ENCODE measurements at places on chromosomes 5 and 9. TPM values are rescaled to one million over a fixed set of nuclear protein-coding genes. Genes with fewer than 3 reads are reported as not detected.

Gene LURAP1L
- total RNA-seq: 1.7 TPM

Gene SPINK6
- total RNA-seq: not detected

Gene FCN2
- total RNA-seq: not detected

Gene ADGRV1
- not detected for total RNA-seq

Gene RC3H2
- total RNA-seq: 41.1 TPM

Gene FAM13B
- 30.0 TPM for total RNA-seq

DNA sequence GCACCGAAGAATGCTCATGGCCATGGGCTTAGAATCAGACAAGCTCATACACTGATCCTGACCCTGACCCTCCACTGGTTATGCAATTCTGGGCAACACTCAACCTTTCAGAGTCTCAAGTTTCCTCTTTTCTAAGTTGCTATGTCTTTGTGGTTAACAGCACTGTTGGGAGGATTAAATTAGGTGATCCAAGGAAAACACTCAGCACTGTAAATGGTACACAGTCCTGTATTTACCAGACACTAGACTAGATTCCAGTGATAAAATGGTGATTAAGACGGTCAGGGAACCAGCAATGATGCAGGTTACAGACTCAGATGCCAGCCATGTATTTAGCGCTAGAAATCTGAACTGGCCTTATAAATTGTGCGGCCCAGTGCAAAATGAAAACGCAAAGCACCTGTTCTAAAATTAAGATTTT, 8.1 kb downstream of the ARL15 start:
- no peaks in the 10 kb centered on the region for H3K36me3 ChIP-seq
- DNase-seq: no peak
- H3K4me1 ChIP-seq: peaks cover 15% of the 10 kb centered on the region
- H3K4me3 ChIP-seq: no peak overlapping the region
- H3K27ac ChIP-seq: no peak overlapping the region
- H3K27me3 ChIP-seq: peaks cover 3% of the 10 kb centered on the region

- H3K4me1 ChIP-seq: no peaks in the 10 kb centered on the region
- no peaks in the 10 kb centered on the region for H3K36me3 ChIP-seq
- DNase-seq: no peak
- H3K4me3 ChIP-seq: no peak overlapping the region
- no peaks in the 10 kb centered on the region for H3K27me3 ChIP-seq
Observed at GRCh38 chr5:155772009-155772662, 554.8 kb upstream of the SGCD start.

GRCh38 chr5:30405821-30406220, 787.7 kb upstream of the CDH6 start:
- no peak for DNase-seq
- H3K4me1 ChIP-seq: no peaks in the 10 kb centered on the region
- no peak overlapping the region for H3K4me3 ChIP-seq
- H3K27me3 ChIP-seq: no peaks in the 10 kb centered on the region
- no peak overlapping the region for H3K27ac ChIP-seq

DNA sequence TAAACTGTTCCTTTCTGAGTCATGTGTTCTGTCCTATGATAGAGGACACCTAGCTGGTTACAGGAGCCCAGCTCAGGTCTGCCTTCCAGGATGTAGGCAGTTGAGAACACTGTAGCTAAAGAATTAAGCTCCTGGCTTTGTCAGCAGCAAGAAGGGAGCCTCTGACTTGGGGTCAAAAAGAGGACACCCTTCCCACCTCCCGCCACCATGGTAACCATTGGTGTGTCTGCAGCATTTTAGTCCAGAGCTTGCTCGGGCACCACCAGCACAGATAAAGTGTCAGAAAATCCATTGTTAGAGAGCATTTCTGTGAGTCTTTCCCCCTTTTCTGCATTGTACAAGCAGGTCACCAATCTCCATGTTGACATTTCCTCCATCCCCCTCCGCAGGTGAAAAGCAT, 181.7 kb downstream of the DOCK8 start:
- no peaks in the 10 kb centered on the region for H3K27me3 ChIP-seq
- no peak overlapping the region for H3K27ac ChIP-seq
- no peaks in the 10 kb centered on the region for H3K36me3 ChIP-seq
- H3K4me1 ChIP-seq: no peaks in the 10 kb centered on the region
- no peak for DNase-seq
- H3K4me3 ChIP-seq: no peak overlapping the region

- 0 out of 2 replicates have a peak, but pooled peaks cover 5% of the 10 kb centered on the region for H3K36me3 ChIP-seq
- H3K4me1 ChIP-seq: peaks cover 76% of the 10 kb centered on the region
- no peaks in the 10 kb centered on the region for H3K27me3 ChIP-seq
- DNase-seq: peak; percentile 61
- H3K27ac ChIP-seq: peak overlapping the region; percentile 88
Observed at GRCh38 chr9:69971643-69972449, 71.8 kb upstream of the MAMDC2 start.

DNA sequence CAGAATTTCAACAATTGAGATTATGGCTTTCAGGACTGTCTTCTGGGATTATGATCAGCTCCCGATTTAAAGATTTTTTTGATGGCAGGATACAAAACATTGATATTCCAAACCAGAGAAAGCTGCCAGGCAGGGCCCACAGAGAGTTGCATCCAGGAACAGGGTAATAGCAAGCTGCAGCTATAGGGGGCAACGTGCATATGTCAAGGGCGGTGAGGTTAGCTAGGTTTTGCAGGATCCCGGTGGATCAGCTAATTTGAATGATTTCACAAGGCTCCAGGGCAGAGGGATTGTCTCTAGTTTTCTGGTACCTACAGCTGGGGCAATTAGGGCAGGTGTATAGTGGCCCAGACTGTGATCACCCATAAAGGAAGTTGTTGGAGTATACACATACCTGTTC, 339.4 kb downstream of the CHSY3 start:
- H3K27me3 ChIP-seq: no peaks in the 10 kb centered on the region
- no peak overlapping the region for H3K4me3 ChIP-seq
- no peak for DNase-seq
- H3K27ac ChIP-seq: no peak overlapping the region
- no peaks in the 10 kb centered on the region for H3K36me3 ChIP-seq
- H3K4me1 ChIP-seq: no peaks in the 10 kb centered on the region

DNA sequence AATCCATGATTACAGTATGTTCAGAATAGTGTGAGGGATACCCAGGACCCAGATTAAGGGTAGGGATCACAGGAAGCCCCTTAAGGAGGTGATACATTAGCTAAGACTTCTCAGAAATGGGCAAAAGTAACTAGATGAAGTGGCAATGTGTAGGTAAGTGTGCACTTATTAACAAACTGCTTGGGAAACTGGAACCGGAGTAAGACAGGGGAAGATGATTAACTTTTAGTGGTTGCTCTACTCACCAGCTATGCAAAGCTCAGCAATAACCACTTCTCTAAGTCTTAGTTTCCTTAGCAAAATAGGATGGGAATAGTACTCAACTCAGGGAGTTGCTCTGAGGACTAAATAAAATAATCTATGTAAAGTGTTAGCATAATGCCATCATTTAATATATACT, 182.2 kb downstream of the MCTP1 start:
- H3K27ac ChIP-seq: no peak overlapping the region
- no peaks in the 10 kb centered on the region for H3K4me1 ChIP-seq
- no peak for DNase-seq
- no peak overlapping the region for H3K4me3 ChIP-seq
- H3K36me3 ChIP-seq: no peaks in the 10 kb centered on the region
- H3K27me3 ChIP-seq: peaks cover 5% of the 10 kb centered on the region

- no peak for DNase-seq
- H3K27me3 ChIP-seq: peaks cover 2% of the 10 kb centered on the region
- H3K4me1 ChIP-seq: peaks cover 31% of the 10 kb centered on the region
- no peak overlapping the region for H3K4me3 ChIP-seq
- no peaks in the 10 kb centered on the region for H3K36me3 ChIP-seq
Observed at GRCh38 chr5:137627706-137628105, 108.2 kb downstream of the KLHL3 start.

DNA sequence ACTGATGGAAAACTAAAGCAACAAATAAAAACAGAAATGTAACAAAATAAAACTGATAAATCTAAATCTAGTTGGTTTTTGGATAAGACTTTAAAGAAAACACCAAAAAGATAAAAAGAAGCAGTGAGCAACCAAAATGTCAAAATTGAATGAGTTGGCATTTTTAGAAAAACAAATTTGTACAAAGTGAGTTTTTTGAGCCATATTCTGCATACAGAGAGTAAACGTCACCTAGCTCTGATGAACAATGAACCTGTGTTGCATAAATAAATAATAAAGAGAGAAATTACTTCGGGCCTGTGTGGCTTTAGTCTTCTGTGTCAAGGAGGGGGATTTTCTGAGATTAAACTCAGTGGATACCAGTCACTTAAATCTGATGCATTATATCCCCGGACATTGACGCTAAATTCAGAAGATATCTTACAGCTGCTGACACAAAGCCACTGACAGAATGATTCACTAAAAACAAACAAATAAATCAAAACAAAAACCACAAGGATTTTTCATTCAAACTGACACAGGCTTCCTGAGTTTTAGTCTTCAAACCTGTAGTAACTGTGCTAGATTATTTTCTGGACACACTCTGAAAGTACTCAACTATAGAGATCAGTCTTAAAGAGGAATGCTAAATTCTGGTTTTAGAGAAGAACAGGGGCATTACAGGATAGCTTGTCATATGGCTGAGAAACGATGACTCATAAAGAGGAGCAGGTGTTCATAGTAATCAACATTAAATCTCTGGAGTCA, 403.5 kb upstream of the ST8SIA4 start:
- no peak overlapping the region for H3K4me3 ChIP-seq
- H3K27ac ChIP-seq: no peak overlapping the region
- no peaks in the 10 kb centered on the region for H3K36me3 ChIP-seq
- H3K27me3 ChIP-seq: no peaks in the 10 kb centered on the region
- no peak for DNase-seq

DNA sequence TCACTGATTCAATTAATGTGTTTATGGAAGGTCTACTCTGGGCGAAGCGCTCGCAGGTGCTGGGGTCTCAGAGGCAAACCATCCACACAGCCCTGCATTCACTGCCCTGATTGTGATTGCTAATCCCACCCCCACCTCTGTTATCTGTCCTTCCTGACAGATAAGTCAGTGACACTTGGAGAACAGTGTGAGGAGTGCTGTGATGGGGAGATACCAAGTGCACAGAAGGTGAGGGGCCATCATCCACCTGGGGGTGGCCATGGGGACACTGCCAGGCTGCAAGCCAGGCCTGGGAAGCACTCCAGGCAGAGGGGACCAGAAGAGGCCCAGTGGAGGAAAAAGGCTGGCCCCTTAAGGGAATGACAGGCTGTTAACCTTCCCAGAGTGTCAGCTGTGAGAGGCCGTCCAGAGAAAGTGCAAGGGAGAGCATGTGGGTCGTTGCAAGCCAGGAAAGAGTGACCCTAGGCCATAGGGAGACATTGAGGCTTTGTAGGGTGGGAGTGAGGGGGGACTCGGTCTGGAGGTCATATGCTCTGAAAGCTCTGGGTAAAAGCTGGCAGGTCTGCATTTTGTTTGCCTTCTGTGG, 18.0 kb downstream of the IL9 start:
- peaks cover 9% of the 10 kb centered on the region for H3K4me1 ChIP-seq
- H3K27me3 ChIP-seq: peaks cover 40% of the 10 kb centered on the region
- no peak overlapping the region for H3K27ac ChIP-seq
- no peak overlapping the region for H3K4me3 ChIP-seq

DNA sequence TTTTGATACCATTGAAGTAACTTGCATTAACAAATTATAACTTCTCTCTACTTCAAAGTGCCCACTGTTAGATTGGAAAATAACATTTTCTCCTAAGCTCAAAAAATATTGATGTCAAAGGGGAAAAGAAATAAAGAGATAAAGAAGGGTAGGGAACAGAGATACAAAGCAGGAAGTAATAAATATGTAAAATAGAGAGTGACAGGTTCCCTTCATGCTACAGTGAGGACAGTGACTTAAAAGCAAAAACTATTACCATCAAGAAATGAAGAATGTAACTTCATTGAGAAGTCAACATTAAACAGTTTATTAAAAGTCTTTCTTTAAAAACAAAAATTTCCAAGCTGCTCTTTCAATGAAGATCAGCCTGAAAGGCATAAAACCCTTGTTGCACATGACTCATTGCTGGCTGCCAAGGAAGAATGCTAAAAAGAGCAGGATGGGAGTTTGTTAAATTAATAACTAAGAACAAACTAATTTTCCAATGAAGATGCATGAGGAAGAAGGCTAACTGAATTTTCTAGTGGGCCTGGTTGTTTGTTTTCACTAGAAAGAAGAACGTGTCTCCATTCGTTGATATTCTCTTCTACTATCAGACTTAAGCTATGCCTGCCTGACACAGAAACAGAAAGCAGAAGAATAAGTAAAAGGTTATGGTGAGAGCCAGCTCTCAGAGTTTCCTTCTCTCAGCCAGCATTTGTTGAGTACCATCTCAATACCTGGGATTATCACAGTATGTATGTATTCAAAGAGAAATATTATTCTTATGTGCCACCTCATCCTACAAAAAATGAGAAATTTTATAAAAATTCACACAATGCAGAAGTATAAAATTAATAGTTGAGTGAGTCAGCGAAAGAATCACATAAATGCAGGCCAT, 197.8 kb upstream of the NREP start:
- peak overlapping the region; percentile 84 for H3K27ac ChIP-seq
- no peaks in the 10 kb centered on the region for H3K36me3 ChIP-seq
- peaks cover 68% of the 10 kb centered on the region for H3K4me1 ChIP-seq
- H3K27me3 ChIP-seq: no peaks in the 10 kb centered on the region
- peak overlapping the region; percentile 63 for H3K4me3 ChIP-seq

DNA sequence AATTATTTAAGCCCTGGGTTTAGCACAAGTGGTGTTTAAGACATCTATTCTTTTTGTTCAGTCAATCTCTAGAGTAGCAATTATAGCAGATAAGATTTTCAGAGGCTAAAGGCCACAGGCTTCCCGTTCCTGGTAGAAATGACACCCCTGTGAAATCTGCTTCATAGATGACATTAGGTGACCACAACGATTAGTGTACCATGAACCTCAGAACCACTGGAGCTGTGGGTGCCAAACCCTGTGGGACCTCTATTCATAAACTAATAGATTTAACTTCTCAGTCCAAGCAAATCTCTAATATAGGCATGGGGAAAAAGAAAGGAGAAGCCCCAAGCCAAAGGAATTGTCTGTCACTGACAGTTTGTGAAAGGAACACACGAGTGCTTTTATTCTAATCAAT, 207.4 kb downstream of the ARRDC3 start:
- DNase-seq: no peak
- H3K36me3 ChIP-seq: no peaks in the 10 kb centered on the region
- no peaks in the 10 kb centered on the region for H3K27me3 ChIP-seq
- H3K27ac ChIP-seq: no peak overlapping the region
- no peak overlapping the region for H3K4me3 ChIP-seq

- no peaks in the 10 kb centered on the region for H3K4me1 ChIP-seq
- DNase-seq: no peak
- H3K36me3 ChIP-seq: no peaks in the 10 kb centered on the region
- H3K27ac ChIP-seq: no peak overlapping the region
- H3K4me3 ChIP-seq: no peak overlapping the region
Observed at GRCh38 chr5:84260939-84261338, 123.7 kb downstream of the EDIL3 start.

- no peak overlapping the region for H3K27ac ChIP-seq
- no peak for DNase-seq
- H3K27me3 ChIP-seq: peaks cover 2% of the 10 kb centered on the region
Observed at GRCh38 chr5:79811081-79811480, 121.4 kb downstream of the CMYA5 start.

All from HFFc6 (cell line).